NCI-H2171 (cell line): ENCODE measurements at places on chromosomes 5 and 9.
A peak's percentile ranks its signal among the peaks of the same experiment; 100 is the strongest.

DNA sequence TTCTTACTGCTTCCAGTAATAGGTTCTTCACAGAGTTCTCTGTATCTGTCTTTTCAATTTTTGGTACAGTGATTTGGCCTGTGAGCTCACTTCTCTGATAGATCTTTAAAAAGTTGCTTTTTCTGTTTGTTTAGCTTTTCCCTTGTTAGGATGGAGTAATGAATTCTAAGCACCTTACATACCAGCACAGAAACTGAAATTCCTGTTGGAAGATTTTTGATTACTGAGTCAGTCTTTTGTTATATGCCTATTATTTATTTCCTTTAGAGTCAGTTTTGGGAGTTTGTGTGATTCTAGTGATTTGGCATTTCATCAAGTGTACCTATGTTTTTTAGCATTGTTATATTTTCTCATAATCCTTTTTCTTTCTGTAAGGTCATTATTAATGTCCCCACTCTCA, 37.6 kb upstream of the IPPK start:
- no peak for DNase-seq

GRCh38 chr9:15276328-15276938, 30.6 kb downstream of the TTC39B start:
- DNase-seq: no peak

- DNase-seq: no peak
These were observed 173.0 kb downstream of the OLFM1 start for GRCh38 chr9:135260221-135261180.

DNA sequence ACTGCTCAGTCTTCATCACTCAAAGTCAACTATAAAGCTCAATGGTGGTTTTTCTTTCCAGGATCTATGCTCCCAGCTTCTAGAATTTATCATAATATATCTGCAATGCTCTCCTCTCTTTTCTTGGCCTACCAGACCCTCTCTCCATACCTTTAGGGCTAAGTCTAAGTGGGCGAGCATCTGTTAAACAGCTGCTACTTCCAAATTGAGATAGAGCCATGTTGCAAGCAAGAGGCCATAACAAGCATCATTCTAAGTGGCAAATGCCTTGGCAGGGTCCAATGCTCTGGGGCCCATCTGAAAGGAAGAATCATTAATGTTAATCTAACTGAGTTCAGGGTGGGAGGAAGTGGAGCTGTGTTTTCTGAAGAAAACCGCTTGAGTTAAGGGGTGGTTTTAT, 324.0 kb downstream of the TLR4 start:
- peak; percentile 10 for DNase-seq

GRCh38 chr9:14313951-14314423, at the start of gene NFIB:
Gene NFIB, minus strand, starts transcription at chr9:14314141. Its CDS starts 630 bp downstream, at chr9:14313511.
- peak; percentile 42 for DNase-seq

DNA sequence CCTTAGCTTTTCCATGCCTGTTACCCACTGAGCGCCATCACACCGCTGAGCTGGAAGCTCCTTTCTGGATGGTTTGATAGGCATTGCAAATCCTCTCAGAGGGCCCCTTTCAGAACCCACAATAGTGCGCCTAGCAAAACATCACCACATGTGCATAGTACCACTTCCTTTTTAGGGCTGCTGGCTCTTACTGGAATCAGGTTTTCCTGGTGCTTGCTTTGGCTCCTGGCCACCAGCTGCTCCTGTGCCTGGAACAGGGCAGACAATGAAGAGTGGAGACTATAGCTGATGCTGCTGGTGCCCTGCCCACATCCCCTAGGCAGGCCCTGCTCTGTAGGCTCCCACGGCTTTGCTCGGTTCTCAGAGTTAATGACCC, 163.6 kb upstream of the SEMA6A start:
- no peak for DNase-seq

- DNase-seq: no peak
These were observed 85.8 kb downstream of the FAM114A2 start for GRCh38 chr5:153952893-153953292.

DNA sequence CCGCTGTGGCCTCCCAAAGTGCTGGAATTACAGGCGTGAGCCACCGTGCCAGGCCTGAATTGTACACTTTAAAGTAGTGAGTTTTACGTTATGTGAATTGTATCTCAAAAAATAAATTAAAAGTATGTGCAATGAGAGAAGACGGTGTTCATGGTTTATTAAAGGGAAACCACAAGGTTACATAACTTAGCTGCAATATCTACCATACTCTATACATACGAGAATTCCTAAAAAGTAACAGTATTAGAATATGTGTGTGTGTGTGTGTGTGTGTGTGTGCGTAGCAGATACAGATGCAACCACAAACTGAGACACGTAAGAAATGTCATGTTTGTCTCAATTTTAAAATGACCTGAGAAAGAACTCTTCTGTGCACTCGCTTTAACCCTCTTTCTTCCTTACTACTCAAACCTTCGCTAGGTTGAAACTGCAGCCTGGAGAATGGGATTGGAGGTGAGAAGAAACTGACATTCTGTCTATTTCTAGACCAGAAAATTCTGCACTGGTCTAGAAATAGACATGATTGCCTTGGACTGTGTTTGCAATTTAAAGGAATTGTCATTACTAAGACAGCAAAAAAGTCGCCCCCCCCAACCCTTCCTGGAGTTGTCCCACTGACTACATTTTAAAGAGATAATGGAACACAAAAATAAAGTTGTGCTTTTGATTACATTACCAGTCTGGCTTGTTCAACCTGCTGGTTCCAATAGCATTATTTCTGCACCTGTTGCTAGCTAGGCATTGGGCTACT, 167.0 kb downstream of the RGS3 start:
- no peak for DNase-seq

DNA sequence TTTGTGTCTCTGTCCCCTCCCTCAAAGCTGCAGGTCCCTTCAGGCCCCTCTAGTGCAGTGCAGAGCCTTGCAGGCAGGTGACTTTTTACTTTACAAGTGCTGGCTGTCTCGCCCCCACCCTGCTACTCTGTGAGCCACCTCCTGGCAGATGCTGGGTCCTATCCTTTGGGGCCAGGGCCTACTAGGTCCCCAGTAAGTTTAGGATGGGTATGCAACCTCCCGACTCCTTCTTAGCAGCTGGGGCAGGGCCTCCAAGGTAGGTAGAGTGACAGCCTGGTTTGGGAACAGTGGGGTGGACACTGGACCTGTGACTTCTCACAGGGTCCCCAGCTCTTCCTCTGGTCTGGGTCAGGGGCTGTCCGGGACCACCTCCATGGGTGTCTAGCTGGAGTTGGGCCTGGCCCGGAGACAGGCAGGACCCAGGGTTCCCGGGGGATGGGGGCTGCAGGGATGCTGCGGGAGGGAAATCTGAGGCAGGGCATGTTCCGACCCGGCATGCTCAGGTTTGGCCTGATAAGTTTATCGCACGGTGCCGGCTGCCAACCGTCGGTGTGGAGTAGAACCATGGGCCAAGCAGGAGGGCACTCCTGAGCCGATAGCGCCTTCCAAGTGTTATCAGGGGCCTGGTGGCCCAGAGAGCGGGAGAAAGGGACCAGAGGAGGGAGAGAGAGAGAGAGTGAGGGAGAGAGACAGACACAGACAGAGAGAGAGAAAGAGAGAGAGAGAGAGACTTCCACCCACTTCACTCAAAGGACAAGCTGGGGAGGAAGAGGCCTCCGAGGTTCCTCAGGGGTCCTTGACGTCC, 20.5 kb downstream of the GFI1B start:
- no peak for DNase-seq

GRCh38 chr5:142364251-142365145, 39.7 kb upstream of the SPRY4 start:
- DNase-seq: peak; percentile 28

GRCh38 chr5:144219869-144220268, 49.2 kb downstream of the KCTD16 start:
- DNase-seq: no peak

GRCh38 chr5:174281855-174282254, 236.3 kb downstream of the NSG2 start:
- no peak for DNase-seq

GRCh38 chr5:22593592-22593991, 259.6 kb downstream of the CDH12 start:
- no peak for DNase-seq

DNA sequence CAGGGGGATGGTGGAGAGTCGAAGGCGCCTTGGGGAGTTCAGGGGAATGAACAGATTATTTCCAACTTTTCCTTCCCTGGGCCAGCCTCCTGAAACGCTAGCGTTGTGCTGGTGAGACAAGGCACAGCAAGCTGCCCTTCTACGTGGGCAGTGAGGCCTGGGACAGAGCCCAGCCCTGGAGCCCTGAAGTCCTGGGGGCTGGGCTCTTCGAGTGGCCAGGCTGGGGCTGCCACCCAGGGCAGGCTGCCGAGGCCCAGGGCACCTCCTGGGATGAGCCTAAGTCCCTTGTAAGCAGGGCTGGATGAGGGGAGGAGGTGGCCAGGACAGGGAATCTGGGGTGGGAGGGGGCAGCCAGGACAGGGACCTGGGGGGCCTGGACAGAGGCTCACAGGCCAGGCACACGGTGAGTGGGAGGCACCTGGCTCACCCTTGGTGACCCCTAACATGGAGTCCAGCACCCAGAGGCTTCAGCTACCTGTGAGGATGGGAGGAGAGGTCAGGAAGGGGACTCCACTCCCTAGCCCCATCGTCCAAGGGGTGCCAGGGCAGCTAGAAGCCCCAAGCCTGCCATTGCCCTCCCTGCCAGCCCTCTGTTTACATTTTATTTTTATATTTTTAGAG, 1.3 kb upstream of the LCN12 start:
- no peak for DNase-seq

DNA sequence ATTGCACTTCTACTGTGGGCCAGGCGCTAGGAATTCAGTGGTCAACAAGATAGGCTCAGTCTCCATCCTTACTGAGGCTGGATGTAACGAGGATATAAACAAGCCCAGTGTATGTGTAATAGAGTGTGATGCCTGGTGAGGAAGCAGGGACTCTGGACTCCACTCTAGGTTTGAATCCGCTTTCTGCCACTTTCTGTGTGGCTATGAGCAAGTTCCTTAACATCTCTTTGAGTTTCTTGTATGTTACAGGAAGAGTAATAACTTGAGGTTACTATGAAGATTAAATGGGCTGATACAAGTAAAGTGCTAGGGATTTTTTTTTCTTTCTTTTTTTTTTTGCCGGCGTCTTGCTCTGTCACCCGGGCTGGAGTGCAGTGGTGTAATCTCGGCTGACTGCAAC, 12.4 kb downstream of the DOCK2 start:
- no peak for DNase-seq

DNA sequence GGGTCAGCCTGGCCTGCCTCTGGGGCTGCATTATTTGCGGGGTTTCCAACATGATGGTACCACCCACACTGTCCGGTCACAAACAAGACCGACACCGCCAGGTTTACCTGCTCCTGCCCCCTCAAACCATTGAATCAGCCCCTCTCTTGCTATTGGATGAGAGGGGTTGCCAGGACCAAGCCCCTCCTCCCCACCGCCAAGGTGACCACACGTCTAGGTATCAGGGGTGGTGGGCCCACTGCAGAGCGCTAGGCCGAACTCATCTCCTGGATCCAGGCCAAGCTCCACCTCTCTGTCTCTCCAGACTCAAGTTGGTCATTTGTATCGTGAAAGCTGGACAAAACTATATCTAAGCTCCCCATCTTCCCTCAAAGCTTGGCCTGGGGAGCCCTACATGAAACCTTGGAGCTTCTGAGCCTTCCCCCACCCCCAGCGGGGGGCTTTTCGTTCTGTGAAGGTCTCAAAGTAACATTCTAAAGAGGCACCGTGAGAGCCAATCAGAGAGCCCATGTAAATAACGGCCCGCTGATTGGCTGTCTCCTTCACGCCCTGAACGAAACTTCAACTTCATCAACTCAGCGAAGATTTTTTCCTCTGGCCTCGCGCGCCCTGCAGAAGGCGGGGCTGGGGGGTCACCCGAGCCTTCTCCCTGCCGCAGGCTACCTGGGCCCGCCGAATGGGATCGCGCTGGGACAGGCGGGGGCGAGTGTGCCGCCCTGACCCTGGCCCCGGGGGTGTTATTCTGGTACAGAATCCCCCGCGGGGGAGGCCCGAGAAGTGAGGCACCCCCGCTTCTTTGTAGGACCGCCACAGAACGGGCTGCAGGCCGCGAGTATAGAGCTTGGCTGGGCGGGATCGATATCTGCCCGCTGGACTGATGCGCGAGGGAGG, 49.6 kb upstream of the PSD2 start:
- DNase-seq: peak; percentile 68

- DNase-seq: no peak
These were observed 90.5 kb upstream of the DNAH5 start for GRCh38 chr5:14034963-14035362.

GRCh38 chr5:75522025-75522424, 10.3 kb downstream of the POLK start:
- DNase-seq: no peak

- DNase-seq: no peak
These were observed 31.4 kb upstream of the SELENOP start for GRCh38 chr5:42842921-42843641.

GRCh38 chr5:115873392-115873791, 31.7 kb downstream of the AP3S1 start:
- DNase-seq: no peak
